GM12878 (cell line): ENCODE measurements at places on chromosomes 6 and 20. TPM values are rescaled to one million over a fixed set of nuclear protein-coding genes. Genes with fewer than 3 reads are reported as not detected.
A peak's percentile ranks its signal among the peaks of the same experiment; 100 is the strongest.

KCNQ2 gene
- total RNA-seq: 0.49 TPM in 1 of 2 replicates, not detected in the other

CLVS2 gene
- total RNA-seq: not detected in 2 replicates

SLC32A1 gene
- not detected in 2 replicates for total RNA-seq

PTPRT gene
- 0.03 TPM in 1 of 2 replicates, not detected in the other for total RNA-seq

ATXN1 gene
- 46.3 and 51.2 TPM in 2 replicates for total RNA-seq

FAM217A gene
- not detected in 2 replicates for total RNA-seq

TSPO2 gene
- total RNA-seq: not detected in 2 replicates

PSORS1C2 gene
- not detected in 2 replicates for total RNA-seq

DNA sequence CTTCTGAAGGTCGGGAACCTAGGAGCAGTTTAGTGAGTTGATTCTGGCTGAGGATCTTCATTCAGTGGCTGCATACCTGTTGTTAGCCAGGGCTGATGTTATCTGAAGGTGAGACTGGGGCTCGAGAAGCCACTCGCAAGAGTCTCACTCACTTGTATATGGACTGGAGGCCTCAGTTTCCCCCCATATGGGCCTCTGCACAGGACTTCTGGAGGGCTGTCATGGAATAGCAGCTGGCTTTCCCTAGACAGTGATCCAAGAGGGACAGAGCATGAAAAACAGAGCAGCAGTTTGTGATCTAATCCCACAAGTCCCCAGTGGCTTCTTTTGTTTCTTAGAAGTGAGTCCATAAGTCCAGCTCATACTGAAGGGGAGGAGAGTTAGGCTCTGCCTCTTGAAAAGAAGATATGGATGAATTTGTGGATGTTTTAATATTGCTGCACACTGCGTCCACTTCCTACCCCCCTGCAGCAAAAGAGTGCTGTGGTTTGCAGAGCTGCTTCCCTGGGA, 623.4 kb downstream of the CDH26 start:
- no peak overlapping the region for H3K27ac ChIP-seq
- no peak for DNase-seq
- no peaks in the 10 kb centered on the region for H3K4me1 ChIP-seq

DNA sequence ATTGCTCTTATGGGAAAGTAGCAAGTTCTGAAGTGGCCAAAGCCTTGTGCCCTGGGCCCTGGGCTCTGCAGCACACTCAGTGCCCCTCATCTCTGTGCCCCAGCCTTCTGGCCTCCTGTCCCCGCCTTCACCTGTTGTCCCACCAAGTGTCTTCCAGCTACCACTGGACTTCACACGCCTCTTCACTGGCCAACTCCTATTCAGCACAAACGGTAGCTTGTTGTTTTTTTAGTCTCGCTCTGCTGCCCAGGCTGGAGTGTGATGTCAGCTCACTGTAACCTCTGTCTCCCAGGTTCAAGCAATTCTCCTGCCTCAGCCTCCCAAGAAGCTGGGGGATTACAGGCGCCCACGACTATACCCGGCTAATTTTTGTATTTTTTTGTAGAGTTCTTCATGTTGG, 4.8 kb downstream of the CCHCR1 start:
- no peaks in the 10 kb centered on the region for H3K27me3 ChIP-seq
- DNase-seq: no peak
- H3K4me1 ChIP-seq: peaks cover 4% of the 10 kb centered on the region; the same call in 1 of the 2 replicates

- no peaks in the 10 kb centered on the region for H3K36me3 ChIP-seq
- H3K27me3 ChIP-seq: no peaks in the 10 kb centered on the region
- no peak for DNase-seq
- no peaks in the 10 kb centered on the region for H3K4me1 ChIP-seq
- no peak overlapping the region for H3K4me3 ChIP-seq
- no peak overlapping the region for H3K27ac ChIP-seq
Observed at GRCh38 chr20:35318502-35319157, 26.4 kb upstream of the FAM83C start.

GRCh38 chr20:13809855-13810254, 25.0 kb downstream of the NDUFAF5 start:
- H3K36me3 ChIP-seq: peaks cover 23% of the 10 kb centered on the region
- no peaks in the 10 kb centered on the region for H3K27me3 ChIP-seq
- no peak overlapping the region for H3K4me3 ChIP-seq

- H3K27me3 ChIP-seq: no peaks in the 10 kb centered on the region
- H3K27ac ChIP-seq: no peak overlapping the region
- no peak overlapping the region for H3K4me3 ChIP-seq
- no peaks in the 10 kb centered on the region for H3K36me3 ChIP-seq
- no peak for DNase-seq
Observed at GRCh38 chr6:33329058-33329457, 11.5 kb upstream of the ZBTB22 start.

DNA sequence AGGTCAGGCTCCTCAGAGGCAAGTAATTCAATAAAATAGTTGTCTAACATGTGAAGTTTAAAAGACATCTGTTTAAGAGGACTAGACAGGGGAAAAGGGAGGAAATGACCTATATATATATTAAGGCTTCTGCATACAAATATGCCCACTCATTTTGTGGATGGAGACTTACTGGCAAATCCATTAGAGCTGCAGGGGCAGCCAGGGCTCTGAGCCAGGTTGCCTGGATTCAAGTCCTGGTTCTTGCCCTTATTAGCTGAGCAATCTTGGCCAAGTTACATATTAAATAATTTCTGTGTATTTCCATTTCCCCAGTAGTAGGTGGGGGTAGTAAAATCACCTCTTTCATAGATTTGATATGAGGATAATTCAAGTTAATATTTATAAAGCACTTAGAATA, 287.0 kb upstream of the RIMS1 start:
- no peak overlapping the region for H3K4me3 ChIP-seq
- H3K27ac ChIP-seq: no peak overlapping the region
- H3K36me3 ChIP-seq: no peaks in the 10 kb centered on the region
- no peaks in the 10 kb centered on the region for H3K27me3 ChIP-seq
- no peaks in the 10 kb centered on the region for H3K4me1 ChIP-seq

DNA sequence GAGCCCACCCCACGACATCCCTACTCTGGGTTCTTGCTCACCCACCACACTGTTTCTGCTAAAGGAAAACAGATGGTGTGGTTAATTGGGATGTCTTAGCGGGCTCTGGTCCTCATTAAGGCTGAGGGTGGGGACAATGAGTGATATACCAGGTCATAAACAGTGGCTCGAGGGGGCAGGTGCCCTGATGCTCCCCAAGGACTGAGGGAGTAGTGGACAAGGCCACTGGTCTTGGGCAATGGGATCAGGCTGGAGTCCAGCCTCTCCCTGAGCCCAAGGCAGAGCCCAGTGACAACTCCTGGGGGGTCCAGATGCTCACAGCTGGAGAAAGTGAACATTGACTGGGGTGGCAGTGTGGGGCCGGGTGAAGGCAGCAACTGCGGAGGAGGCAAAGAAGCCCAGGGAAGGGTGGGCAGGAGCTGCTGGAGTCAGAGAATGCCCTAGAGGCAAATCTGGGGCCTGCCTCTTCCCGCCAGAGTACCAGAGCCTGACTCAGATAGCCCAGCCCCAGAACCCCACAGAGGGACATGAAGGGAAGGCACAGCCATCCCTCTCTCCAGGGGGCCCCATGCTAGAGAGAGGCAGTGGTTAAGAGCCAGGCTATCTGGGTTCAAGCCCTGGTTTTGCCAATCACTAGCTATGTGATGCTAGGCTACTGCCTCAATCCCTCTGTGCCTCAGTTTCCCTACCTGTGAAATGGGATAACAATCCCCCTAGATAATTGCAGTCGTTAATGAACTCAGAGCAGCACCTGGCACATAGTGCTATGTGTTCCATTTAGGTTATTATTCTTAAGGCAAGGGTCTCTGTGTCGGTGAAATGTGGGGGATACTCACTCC, 72.3 kb downstream of the MRPL14 start:
- H3K36me3 ChIP-seq: no peaks in the 10 kb centered on the region
- no peak for DNase-seq
- H3K4me1 ChIP-seq: peaks cover 17% of the 10 kb centered on the region
- no peak overlapping the region for H3K27ac ChIP-seq
- H3K27me3 ChIP-seq: no peaks in the 10 kb centered on the region

DNA sequence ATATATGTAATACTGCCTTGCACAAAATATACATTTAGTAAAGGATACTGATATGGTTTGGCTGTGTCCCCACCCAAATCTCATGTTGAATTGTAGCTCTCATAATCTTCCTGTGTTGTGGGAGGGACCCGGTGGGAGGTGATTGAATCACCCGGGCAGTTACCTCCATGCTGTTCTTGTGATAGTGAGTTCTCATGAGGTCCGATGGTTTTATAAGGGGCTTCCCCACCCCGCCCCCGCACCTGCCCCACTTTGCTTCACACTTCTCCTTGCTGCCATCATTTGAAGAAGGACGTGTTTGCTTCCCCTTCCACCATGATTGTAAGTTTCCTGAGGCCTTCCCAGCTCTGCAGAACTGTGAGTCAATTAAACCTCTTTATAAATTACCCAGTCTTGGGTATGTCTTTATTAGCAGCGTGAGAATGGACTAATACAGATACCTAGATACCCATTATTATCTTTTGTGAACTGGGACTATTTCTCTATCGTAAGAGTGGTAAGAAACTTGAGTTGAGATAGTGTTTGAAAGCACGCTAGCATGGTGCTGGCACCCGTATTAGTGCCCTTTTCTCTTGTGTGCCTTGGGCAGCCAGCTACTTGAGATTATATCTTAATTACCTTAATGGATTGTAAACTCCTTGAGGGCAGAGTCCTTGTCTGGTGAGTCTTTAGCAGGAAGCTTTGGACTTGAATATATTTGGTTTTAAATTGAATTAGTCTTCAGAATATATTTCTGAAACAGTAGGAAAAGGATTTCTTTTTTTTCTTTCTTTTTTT, 25.6 kb downstream of the TOP1 start:
- peaks cover 2% of the 10 kb centered on the region; the same call in 1 of the 2 replicates for H3K36me3 ChIP-seq
- H3K27ac ChIP-seq: no peak overlapping the region
- H3K4me3 ChIP-seq: no peak overlapping the region

- no peaks in the 10 kb centered on the region for H3K4me1 ChIP-seq
- no peaks in the 10 kb centered on the region for H3K36me3 ChIP-seq
- 0 out of 2 replicates have a peak overlapping the region, but pooled peaks have one; percentile 0 for H3K4me3 ChIP-seq
Observed at GRCh38 chr6:6943421-6943820, 164.3 kb upstream of the RREB1 start.

GRCh38 chr6:31559958-31560696, 12.0 kb upstream of the LTA start:
- H3K4me3 ChIP-seq: peak overlapping the region; percentile 55; the same call in 1 of the 2 replicates
- H3K4me1 ChIP-seq: peaks cover 79% of the 10 kb centered on the region
- H3K27ac ChIP-seq: peak overlapping the region; percentile 99
- DNase-seq: peak; percentile 88
- no peaks in the 10 kb centered on the region for H3K27me3 ChIP-seq

GRCh38 chr20:18676396-18676795, 88.5 kb downstream of the DTD1 start:
- no peak for DNase-seq
- no peaks in the 10 kb centered on the region for H3K36me3 ChIP-seq
- H3K27me3 ChIP-seq: no peaks in the 10 kb centered on the region
- H3K4me3 ChIP-seq: no peak overlapping the region
- H3K27ac ChIP-seq: no peak overlapping the region

GRCh38 chr6:24408719-24409410, 6.1 kb downstream of the MRS2 start:
- H3K36me3 ChIP-seq: peaks cover 16% of the 10 kb centered on the region
- peaks cover 19% of the 10 kb centered on the region for H3K4me1 ChIP-seq
- H3K27me3 ChIP-seq: no peaks in the 10 kb centered on the region
- peak overlapping the region; percentile 46; the same call in 1 of the 2 replicates for H3K27ac ChIP-seq
- DNase-seq: no peak

- peaks cover 10% of the 10 kb centered on the region for H3K36me3 ChIP-seq
- no peak for DNase-seq
- H3K27ac ChIP-seq: peak overlapping the region; percentile 69
- no peaks in the 10 kb centered on the region for H3K27me3 ChIP-seq
Observed at GRCh38 chr6:43628393-43629103, 516 bp downstream of the GTPBP2 start.

DNA sequence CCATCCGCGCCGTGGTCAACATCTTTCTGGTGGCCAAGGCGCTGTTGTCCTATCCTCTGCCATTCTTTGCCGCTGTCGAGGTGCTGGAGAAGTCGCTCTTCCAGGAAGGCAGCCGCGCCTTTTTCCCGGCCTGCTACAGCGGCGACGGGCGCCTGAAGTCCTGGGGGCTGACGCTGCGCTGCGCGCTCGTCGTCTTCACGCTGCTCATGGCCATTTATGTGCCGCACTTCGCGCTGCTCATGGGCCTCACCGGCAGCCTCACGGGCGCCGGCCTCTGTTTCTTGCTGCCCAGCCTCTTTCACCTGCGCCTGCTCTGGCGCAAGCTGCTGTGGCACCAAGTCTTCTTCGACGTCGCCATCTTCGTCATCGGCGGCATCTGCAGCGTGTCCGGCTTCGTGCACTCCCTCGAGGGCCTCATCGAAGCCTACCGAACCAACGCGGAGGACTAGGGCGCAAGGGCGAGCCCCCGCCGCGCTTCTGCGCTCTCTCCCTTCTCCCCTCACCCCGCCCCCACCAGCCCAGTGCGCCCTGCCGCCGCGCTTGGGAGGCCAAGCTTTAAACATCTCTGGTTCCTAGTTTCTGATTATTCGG, 4.0 kb downstream of the SLC32A1 start:
- H3K4me1 ChIP-seq: peaks cover 14% of the 10 kb centered on the region
- no peak overlapping the region for H3K27ac ChIP-seq

GRCh38 chr6:8941577-8941976, 506.2 kb upstream of the SLC35B3 start:
- no peaks in the 10 kb centered on the region for H3K4me1 ChIP-seq
- no peak overlapping the region for H3K27ac ChIP-seq
- DNase-seq: no peak
- no peaks in the 10 kb centered on the region for H3K27me3 ChIP-seq
- no peaks in the 10 kb centered on the region for H3K36me3 ChIP-seq

DNA sequence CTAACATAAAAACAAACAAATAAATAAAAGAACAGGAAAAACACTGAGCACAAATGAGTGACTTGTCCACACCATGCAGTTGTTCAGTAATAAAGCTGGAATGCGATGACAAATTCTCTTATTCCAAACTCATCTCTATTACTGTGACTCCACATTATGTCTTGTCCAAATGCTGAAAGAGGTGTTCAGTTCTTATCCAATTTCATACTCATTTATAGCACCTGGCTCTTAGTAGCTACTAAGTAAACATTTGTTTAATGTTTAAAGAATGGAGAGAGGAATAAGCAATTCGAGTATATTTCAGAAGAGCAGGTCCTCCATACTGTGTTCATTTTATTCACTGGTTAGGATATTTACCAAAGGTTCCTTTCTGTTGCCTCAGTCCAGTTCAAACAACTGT, 439.0 kb upstream of the JAG1 start:
- no peak overlapping the region for H3K4me3 ChIP-seq
- no peaks in the 10 kb centered on the region for H3K36me3 ChIP-seq
- no peaks in the 10 kb centered on the region for H3K27me3 ChIP-seq

DNA sequence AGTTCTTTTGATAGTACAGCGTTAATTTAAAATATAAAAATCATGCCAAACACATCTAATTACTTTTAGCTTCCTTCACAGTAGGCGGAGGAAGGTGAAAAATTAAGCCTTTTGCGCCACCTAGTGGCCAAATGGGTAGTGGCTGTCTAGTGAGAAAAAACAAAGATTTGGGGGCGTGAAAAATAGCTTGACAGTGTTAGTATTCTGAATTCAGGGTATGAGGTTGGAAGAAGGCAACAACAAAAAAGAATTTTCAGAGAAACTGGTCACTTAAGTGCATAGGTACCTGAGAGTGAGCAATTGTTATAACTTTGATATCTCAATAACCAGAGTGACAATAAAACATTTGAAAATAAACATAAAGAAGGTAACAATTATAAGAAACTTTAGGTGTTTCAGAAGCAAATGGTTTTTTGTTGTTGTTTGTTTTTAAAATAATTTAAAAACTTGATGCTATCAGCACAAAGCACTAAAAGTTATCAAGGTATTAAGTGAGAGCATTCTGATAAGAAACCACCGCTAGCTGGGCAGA, 14.3 kb downstream of the PSMB9 start:
- no peaks in the 10 kb centered on the region for H3K27me3 ChIP-seq
- H3K27ac ChIP-seq: no peak overlapping the region
- H3K4me1 ChIP-seq: peaks cover 23% of the 10 kb centered on the region
- DNase-seq: no peak

GRCh38 chr20:32326504-32326845, 31.7 kb upstream of the ASXL1 start:
- no peak overlapping the region for H3K4me3 ChIP-seq
- H3K27me3 ChIP-seq: no peaks in the 10 kb centered on the region
- no peak for DNase-seq
- H3K4me1 ChIP-seq: peaks cover 11% of the 10 kb centered on the region
